Globus pallidus (tissue), 1 donor: ENCODE measurements at places on chromosomes 16 and 17.

DNA sequence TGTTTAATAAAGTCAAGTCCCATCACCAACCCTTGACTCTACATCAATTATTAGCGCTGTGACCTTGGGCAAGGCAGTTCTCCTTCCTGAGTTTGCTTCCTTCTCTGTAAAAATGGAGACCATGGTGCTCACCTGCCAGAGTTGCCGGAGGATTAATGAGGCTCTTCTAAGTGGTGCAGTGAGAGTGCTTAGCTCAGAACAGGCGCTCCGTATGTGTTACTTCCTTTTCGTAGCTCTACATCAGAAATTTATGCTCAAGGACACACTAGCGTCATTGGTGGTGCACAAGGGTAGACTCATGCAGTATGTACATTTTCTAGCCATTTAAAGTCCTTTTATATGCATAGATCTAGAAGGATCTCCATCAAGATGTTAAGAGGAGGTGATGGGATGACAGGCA, 17.4 kb upstream of the CMIP start:
- no peak for DNase-seq

- DNase-seq = no peak
Observed at GRCh38 chr16:84885342-84885910, 65.6 kb downstream of the CRISPLD2 start.

GRCh38 chr16:70651524-70651923, 5.2 kb downstream of the IL34 start:
- DNase-seq = no peak

DNA sequence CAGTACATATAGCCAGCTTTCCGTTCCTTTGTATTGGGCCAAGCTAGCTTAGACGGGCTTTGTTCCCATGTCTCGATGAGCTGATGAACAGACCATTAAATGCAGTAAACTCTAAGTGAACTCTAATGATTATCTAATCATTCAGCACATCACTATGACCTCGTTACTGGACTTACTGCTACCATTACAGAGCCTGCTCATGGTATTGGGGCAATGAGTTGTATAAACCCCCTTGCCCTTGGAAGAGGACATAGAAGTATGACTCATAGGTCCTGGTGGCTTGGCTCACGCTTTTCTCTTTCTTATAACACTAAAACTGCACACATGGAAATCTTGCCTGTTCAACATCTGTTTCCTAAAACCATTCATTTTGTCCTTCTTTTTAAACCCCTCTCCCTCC, 93.6 kb upstream of the DYNLRB2 start:
- DNase-seq = no peak

GRCh38 chr17:69457603-69458002, 43.1 kb downstream of the MAP2K6 start:
- no peak for DNase-seq

GRCh38 chr16:89842471-89843408, 14.5 kb downstream of the SPIRE2 start:
- DNase-seq = no peak
